Memory B cell (primary cell): ENCODE measurements at places on chromosomes 5 and 9.

DNA sequence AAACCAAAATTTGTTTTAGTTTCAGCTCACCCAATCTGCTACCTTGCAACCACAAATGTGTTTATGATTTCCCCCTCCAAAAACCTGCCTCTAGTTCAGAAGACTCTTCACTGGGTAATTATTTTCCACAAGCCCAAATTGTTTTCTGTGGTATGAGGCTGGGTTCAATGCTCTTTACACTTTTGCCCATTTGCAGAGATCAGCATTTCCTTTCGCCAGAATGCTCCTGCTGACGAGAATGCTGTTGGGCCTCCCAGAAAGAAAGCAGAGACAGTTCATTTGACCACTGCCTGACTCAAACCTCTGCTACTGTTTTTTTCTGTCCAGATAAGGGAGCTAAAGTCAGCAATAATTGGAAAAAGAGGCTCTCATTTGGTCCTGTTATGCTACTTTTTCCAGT lies 427.3 kb downstream of the PDE4D start:
- H3K27me3 ChIP-seq: no peaks in the 10 kb centered on the region
- peaks cover 3% of the 10 kb centered on the region for H3K36me3 ChIP-seq
- H3K4me3 ChIP-seq: no peak overlapping the region

- H3K4me3 ChIP-seq: no peak overlapping the region
- no peaks in the 10 kb centered on the region for H3K4me1 ChIP-seq
- DNase-seq: no peak
- H3K27me3 ChIP-seq: peaks cover 2% of the 10 kb centered on the region
- H3K27ac ChIP-seq: no peak overlapping the region
These were observed 315.9 kb upstream of the RPS23 start for GRCh38 chr5:82594097-82594496.

- H3K36me3 ChIP-seq: no peaks in the 10 kb centered on the region
- H3K4me1 ChIP-seq: no peaks in the 10 kb centered on the region
- no peak overlapping the region for H3K4me3 ChIP-seq
- no peak overlapping the region for H3K27ac ChIP-seq
- H3K27me3 ChIP-seq: no peaks in the 10 kb centered on the region
These were observed 654.3 kb downstream of the CCDC171 start for GRCh38 chr9:16207161-16207560.

- H3K4me3 ChIP-seq: no peak overlapping the region
- H3K36me3 ChIP-seq: no peaks in the 10 kb centered on the region
These were observed 52.1 kb downstream of the EPB41L4A start for GRCh38 chr5:112366987-112367386.

- DNase-seq: no peak
- peaks cover 29% of the 10 kb centered on the region for H3K27me3 ChIP-seq
- peak overlapping the region; percentile 17 for H3K4me3 ChIP-seq
- peaks cover 5% of the 10 kb centered on the region for H3K4me1 ChIP-seq
- no peak overlapping the region for H3K27ac ChIP-seq
These were observed 2.1 kb upstream of the GABRB2 start for GRCh38 chr5:161548487-161549094.

GRCh38 chr9:89781838-89782540 lies 177.2 kb downstream of the GADD45G start:
- H3K4me1 ChIP-seq: peaks cover 14% of the 10 kb centered on the region
- DNase-seq: peak; percentile 37
- no peak overlapping the region for H3K4me3 ChIP-seq
- no peak overlapping the region for H3K27ac ChIP-seq
- peaks cover 3% of the 10 kb centered on the region for H3K27me3 ChIP-seq

GRCh38 chr5:94218374-94218773 lies 400.0 kb downstream of the KIAA0825 start:
- no peak for DNase-seq
- no peaks in the 10 kb centered on the region for H3K36me3 ChIP-seq
- H3K27ac ChIP-seq: no peak overlapping the region

GRCh38 chr5:107306594-107306993 lies 364.1 kb downstream of the EFNA5 start:
- H3K27me3 ChIP-seq: peaks cover 1% of the 10 kb centered on the region
- no peak overlapping the region for H3K27ac ChIP-seq
- no peak for DNase-seq
- no peaks in the 10 kb centered on the region for H3K4me1 ChIP-seq
- H3K4me3 ChIP-seq: no peak overlapping the region
- no peaks in the 10 kb centered on the region for H3K36me3 ChIP-seq

DNA sequence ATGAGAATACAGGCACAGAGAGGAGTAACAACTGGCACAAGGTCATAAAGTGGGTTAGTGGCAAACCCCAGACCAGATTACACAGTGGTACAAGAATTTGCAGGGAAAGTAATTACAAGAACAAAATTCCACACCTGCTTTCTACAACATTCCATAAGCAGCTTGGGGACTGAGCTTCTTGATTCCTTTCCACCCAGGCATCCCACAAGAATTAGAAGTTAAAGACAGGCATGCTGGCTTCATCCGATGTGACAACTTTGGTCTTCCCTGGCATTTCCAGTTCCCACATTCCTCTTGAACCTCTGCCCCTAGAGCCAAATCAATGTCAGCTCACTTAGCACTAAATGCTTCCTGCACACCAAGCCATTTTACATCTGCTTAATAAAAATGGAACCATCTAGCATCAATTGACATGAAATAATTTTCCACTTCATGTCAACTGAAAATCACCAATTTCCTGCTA lies 435.8 kb upstream of the PAPPA start:
- no peak for DNase-seq
- H3K4me1 ChIP-seq: no peaks in the 10 kb centered on the region
- no peaks in the 10 kb centered on the region for H3K36me3 ChIP-seq
- H3K27ac ChIP-seq: no peak overlapping the region
- H3K4me3 ChIP-seq: no peak overlapping the region

GRCh38 chr5:142652563-142652962 lies 33.3 kb downstream of the FGF1 start:
- no peak overlapping the region for H3K27ac ChIP-seq
- DNase-seq: no peak
- H3K36me3 ChIP-seq: no peaks in the 10 kb centered on the region
- H3K27me3 ChIP-seq: peaks cover 17% of the 10 kb centered on the region

GRCh38 chr5:122915717-122916461 lies 70.5 kb downstream of the SNX24 start:
- H3K36me3 ChIP-seq: peaks cover 4% of the 10 kb centered on the region
- H3K27me3 ChIP-seq: no peaks in the 10 kb centered on the region

GRCh38 chr9:36046923-36047322 lies 10.2 kb downstream of the RECK start:
- DNase-seq: no peak
- no peaks in the 10 kb centered on the region for H3K27me3 ChIP-seq
- H3K27ac ChIP-seq: no peak overlapping the region
- peaks cover 2% of the 10 kb centered on the region for H3K36me3 ChIP-seq
- H3K4me3 ChIP-seq: no peak overlapping the region

- H3K27me3 ChIP-seq: no peaks in the 10 kb centered on the region
- peaks cover 10% of the 10 kb centered on the region for H3K4me1 ChIP-seq
- DNase-seq: no peak
- no peak overlapping the region for H3K4me3 ChIP-seq
- H3K27ac ChIP-seq: no peak overlapping the region
- peaks cover 6% of the 10 kb centered on the region for H3K36me3 ChIP-seq
These were observed 11.7 kb upstream of the AQP3 start for GRCh38 chr9:33459115-33459514.

DNA sequence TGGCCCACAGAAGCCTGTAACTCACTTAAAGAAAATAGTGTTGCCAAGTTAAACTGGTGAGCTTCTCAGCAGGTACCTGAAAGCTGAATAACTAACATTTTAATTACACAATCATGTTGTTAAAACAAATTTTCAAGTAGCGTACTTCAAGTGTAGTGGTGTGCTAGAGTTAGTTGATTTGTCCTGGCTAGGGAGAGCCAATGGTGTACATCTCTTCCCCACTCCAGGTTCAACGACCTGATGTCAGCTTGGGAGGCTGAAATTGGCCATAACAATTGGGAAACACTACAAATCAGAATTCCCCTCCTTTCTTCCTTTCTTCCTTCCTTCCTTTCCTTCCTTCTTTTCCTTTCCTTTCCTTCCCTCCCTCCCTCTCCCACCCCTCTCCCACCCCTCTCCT lies 295.3 kb upstream of the SLC24A2 start:
- no peaks in the 10 kb centered on the region for H3K36me3 ChIP-seq
- no peak for DNase-seq
- H3K4me1 ChIP-seq: no peaks in the 10 kb centered on the region
- no peak overlapping the region for H3K27ac ChIP-seq
- no peak overlapping the region for H3K4me3 ChIP-seq

DNA sequence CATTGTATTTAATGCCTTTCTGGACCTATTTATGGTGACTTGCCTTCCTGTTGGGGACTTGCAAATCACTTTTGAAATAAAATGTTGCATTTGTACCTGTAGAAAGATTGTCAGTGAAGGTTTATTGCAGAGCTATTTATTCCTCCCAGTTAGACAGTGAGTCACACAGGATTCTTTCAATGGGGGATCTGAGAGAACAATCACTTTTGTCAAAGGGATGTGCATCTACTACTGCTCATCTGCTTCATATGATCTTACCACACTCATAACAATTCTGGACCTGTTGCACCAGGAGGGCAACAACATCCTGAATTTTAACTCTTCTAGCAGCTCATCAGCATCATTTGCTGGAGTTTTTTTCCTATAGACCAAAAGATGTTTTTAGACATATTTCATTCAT lies 66.8 kb downstream of the FBXL7 start:
- no peaks in the 10 kb centered on the region for H3K36me3 ChIP-seq
- H3K27me3 ChIP-seq: no peaks in the 10 kb centered on the region
- no peak overlapping the region for H3K4me3 ChIP-seq

GRCh38 chr5:40124367-40124766 lies 555.3 kb upstream of the PTGER4 start:
- DNase-seq: no peak
- no peak overlapping the region for H3K27ac ChIP-seq
- no peak overlapping the region for H3K4me3 ChIP-seq

- H3K27me3 ChIP-seq: peaks cover 10% of the 10 kb centered on the region
- peaks cover 5% of the 10 kb centered on the region for H3K36me3 ChIP-seq
- H3K4me1 ChIP-seq: no peaks in the 10 kb centered on the region
- no peak for DNase-seq
- no peak overlapping the region for H3K4me3 ChIP-seq
These were observed 27.7 kb upstream of the GGTA1 start for GRCh38 chr9:121527371-121527770.

DNA sequence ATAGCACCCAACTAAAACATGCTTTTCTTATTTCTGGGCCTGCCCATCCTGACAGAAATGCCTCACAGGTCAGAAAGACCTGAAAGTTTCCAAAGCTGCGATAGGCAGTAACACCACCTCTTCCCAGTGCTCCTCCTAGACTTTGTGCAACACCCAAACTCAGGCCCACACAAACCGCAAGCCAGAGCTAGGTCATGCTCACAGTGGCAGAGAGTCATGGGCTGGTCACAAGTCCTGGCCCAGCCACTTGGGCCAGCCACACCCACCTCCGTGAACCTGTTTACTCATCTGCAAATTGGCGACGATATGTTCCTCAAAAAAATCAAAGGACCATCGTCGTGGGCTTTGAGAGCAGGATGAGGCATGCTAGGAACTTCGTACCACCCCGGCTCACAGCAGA lies 44.0 kb upstream of the SLC25A51 start:
- no peak for DNase-seq
- no peak overlapping the region for H3K27ac ChIP-seq

DNA sequence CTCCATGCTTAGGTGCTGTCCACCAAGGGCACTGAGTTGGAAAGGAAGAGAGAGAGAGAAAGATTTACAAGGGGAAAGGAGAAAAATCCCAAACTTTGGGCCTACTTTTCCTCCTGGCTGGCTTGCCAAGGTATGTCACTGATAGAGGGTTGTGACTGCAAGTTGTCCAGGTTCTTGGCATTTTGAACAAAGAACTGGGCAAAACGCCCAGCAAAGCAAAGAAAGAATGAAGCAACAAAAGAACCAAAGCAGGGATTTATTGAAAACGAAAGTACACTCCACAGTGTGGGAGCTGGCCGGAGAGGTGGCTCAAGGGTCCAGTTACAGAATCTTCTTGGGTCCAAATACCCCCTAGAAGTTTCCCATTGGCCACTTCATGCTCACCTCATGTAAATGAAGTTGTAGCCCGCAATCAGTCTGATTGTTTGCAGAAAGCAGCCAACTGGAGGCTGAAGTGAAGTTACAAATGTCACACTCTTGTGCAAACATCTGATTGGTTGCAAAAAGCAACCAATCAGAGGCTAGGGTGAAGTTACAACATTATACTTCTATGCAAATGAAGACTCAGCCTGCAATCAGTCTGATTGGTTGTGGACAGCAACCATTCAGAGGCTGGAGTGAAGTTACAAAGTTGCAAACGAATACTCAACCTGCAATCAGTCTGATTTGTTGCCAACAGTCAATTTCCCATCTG lies 263.5 kb downstream of the YTHDC2 start:
- H3K27ac ChIP-seq: no peak overlapping the region
- no peaks in the 10 kb centered on the region for H3K4me1 ChIP-seq
- no peaks in the 10 kb centered on the region for H3K27me3 ChIP-seq
- no peak overlapping the region for H3K4me3 ChIP-seq
- DNase-seq: no peak

- no peaks in the 10 kb centered on the region for H3K27me3 ChIP-seq
- H3K36me3 ChIP-seq: peaks cover 4% of the 10 kb centered on the region
- H3K4me3 ChIP-seq: no peak overlapping the region
- no peak overlapping the region for H3K27ac ChIP-seq
These were observed 26.1 kb upstream of the AKNA start for GRCh38 chr9:114413861-114414301.

- no peak overlapping the region for H3K27ac ChIP-seq
- H3K36me3 ChIP-seq: no peaks in the 10 kb centered on the region
- peaks cover under 1% of the 10 kb centered on the region for H3K27me3 ChIP-seq
These were observed 80.1 kb upstream of the PLPP6 start for GRCh38 chr9:4581861-4582565.

DNA sequence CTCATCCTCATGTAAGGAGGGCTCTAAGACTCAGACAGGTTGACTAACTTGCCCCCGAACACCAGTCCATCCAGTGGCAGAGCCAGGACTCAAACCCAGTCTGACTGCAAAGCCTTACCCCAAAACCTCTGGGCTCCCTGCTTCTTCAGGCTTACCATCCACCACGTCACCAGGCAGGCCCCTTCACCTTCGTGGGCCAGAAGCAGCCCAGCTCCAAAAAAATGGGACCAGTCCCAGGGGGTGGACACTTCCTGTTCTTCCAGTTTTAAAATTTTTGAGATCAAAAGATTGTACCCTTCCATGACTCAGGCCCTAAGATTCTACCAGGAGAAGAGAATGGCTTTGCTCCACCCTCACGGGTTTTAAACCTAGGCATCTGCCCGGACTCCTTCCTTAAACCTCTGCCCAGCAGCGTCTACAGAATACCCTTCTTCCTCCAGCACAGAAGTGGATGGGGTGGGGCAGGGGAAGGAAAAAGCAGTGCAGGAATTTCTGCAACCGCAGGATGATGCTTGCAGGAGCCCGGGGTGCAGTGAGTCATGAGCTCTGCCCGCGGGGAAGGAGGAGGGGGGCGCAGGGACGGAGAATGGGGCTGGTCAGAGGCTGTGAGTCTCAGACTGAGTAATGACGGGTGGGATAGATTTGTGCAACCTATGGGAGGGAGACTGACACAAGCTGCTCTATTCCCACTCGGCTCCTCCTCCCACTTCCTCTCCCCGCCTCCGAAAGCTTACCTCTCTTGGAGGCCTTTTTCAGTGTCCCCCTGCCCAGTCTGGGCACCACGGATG lies 50.4 kb upstream of the STXBP1 start:
- no peaks in the 10 kb centered on the region for H3K36me3 ChIP-seq
- no peak overlapping the region for H3K4me3 ChIP-seq
- peaks cover 3% of the 10 kb centered on the region for H3K27me3 ChIP-seq
- H3K27ac ChIP-seq: no peak overlapping the region

- peaks cover 15% of the 10 kb centered on the region for H3K27me3 ChIP-seq
- H3K4me3 ChIP-seq: no peak overlapping the region
- no peak for DNase-seq
These were observed 108.9 kb downstream of the WNK2 start for GRCh38 chr9:93292664-93293328.

GRCh38 chr5:104095527-104095926 lies 532.9 kb upstream of the NUDT12 start:
- H3K27ac ChIP-seq: no peak overlapping the region
- H3K4me3 ChIP-seq: no peak overlapping the region
- H3K4me1 ChIP-seq: no peaks in the 10 kb centered on the region
- no peaks in the 10 kb centered on the region for H3K36me3 ChIP-seq
- no peaks in the 10 kb centered on the region for H3K27me3 ChIP-seq
